ENCODE measurements at places on chromosomes 7 and 10. TPM values are rescaled to one million over a fixed set of nuclear protein-coding genes. Genes with fewer than 3 reads are reported as not detected.

GRCh38 chr7:127718340-127718679 lies 66.3 kb downstream of the SND1 start:
- H3K27me3 ChIP-seq = no peaks in the 10 kb centered on the region
- no peak overlapping the region for H3K27ac ChIP-seq
- H3K4me1 ChIP-seq = peaks cover 39% of the 10 kb centered on the region
- no peak for DNase-seq

HMX3 gene
- total RNA-seq = not detected

DNA sequence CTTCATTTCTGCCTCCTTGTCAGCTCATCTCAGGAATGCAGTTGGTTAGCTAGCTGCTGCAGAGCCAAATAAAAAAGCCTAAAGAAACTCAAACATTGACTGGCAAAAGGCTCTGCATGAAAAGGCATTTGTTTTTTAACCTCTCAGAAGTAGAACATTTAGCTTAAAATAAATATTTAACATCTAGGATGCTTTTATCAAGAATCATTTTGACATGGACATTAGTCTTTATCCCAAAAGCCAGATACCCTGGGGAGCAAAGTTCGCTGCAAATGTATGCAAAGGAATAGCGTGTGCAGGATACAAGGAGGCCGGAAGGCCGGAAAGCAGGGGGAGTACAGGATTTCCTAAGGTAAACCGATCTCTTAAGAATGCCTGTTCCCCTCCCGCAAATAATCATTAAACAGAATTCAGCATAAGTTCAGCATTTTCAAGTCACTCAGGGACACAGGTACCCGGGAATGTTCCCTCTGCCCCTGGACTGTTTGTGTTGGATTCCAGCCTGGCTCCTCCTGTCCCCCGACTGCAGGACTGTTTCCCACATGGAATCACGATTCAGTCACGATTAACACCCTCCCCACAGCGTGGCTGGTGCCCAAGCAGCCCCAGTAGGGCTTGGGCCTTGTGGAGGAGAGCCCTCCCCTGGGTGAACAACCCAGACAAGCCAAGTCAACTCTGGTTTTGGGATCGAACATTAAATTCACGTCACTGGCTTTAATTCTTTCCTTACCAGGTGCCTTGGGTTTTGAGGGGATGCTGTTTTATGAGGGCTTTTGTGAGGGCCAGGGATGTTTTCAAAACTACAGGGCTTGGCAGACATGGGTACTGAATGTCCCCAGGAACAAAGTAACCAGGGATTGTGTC lies 97.8 kb downstream of the HIPK2 start:
- peak overlapping the region; percentile 85 for H3K27ac ChIP-seq
- DNase-seq = no peak
- H3K4me3 ChIP-seq = no peak overlapping the region
- peaks cover 70% of the 10 kb centered on the region for H3K4me1 ChIP-seq
- H3K27me3 ChIP-seq = no peaks in the 10 kb centered on the region

DNA sequence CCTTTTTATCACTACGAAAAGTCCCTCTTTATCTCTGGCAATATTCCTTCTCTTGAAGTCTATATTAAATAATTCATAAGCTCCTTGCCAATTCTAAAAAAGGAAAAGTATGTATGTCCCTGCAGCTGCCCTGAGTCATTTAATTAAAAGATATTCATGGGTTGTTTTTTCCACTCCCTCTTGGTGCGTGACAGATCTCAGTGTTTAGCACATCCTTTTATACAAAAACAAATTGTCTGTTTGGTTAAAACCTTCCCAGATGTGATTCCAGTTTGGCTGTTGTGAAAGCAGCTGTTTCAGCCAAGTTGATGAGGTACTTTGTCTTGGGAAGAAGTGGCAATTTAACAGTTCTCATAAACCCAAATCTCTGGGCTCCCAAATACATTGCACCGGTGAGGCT lies 33.8 kb upstream of the PRLHR start:
- no peak overlapping the region for H3K4me3 ChIP-seq
- DNase-seq = no peak
- H3K27me3 ChIP-seq = peaks cover 8% of the 10 kb centered on the region
- H3K36me3 ChIP-seq = no peaks in the 10 kb centered on the region

EVX1 gene
- total RNA-seq = not detected

SLC18A3 gene
- not detected for total RNA-seq

DNA sequence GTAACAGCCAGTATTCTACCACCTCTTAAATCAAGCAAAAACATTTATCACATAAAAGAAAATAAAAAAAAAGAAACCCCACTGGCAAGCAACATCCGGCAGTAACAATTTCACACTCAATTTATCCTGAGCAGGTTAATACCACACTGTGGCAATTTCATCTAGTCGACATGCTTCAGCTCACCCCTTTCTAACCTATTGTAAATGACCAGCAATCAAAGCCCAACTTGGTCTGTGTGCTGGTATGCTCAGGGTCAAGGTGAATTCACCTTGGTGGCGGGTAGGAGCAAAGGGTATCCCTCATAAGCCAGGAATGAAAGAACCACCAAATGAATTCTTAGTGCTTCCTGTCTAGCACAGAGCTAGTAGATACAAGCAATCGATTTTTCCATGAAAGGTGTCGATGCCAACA lies 109.1 kb upstream of the AFAP1L2 start:
- peaks cover 2% of the 10 kb centered on the region for H3K27me3 ChIP-seq
- no peak overlapping the region for H3K27ac ChIP-seq
- peaks cover 75% of the 10 kb centered on the region for H3K4me1 ChIP-seq
- DNase-seq = no peak
- no peak overlapping the region for H3K4me3 ChIP-seq

- DNase-seq = no peak
- no peaks in the 10 kb centered on the region for H3K36me3 ChIP-seq
- H3K4me1 ChIP-seq = no peaks in the 10 kb centered on the region
- no peak overlapping the region for H3K4me3 ChIP-seq
These were observed 172.6 kb downstream of the FGFR2 start for GRCh38 chr10:121425623-121426022.

C10orf67 gene
- 0.18 TPM for total RNA-seq

- DNase-seq = no peak
- no peaks in the 10 kb centered on the region for H3K36me3 ChIP-seq
- no peak overlapping the region for H3K4me3 ChIP-seq
- H3K27me3 ChIP-seq = peaks cover 14% of the 10 kb centered on the region
These were observed 104.7 kb downstream of the PARD3 start for GRCh38 chr10:34710391-34710751.

DNA sequence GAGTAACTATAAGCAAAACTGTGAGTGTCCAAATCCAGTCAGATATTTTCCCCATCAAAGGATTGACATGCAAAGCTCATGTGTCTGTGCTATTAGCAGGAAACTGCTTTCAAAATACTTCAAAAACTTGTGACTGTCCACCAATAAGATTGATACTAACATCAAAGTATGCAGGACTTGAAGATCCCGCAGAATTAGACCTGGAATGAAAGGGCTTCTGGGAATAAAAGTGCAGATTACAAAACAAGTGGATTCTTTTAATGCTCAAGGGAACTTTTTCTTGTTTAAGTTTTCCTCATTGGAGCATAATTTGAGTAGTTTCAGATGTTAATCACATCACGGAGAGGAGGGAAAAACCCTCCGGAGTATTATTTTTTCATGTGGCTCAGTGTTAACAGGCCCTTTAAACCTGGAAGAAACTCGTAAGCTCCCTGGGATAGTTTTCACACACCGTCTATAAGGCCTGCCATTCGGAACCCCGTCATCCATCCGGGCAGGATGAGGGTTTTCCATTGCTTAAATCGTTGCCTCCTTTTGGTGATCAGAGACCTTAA lies 33.9 kb upstream of the MKX start:
- no peak for DNase-seq
- peaks cover 18% of the 10 kb centered on the region for H3K27me3 ChIP-seq

DNA sequence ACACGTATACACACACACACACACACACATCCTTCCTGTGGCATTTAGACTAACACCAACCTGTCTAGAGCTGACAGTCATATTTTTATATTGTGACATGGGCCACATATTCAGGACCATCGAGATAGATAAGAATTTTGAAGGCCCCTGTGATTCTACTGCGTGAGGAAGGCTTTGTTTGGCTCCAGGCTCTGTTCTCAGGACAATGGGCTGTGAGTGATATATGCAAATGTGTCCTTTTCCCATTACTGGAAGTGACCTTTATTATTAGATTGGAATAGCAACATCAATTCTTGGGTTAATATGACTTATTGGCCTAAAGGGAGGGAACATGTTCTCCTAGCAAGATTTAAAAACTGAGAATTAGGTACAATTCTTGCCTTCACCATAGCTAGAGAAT lies 156.1 kb downstream of the SPAG6 start:
- no peak for DNase-seq
- no peak overlapping the region for H3K27ac ChIP-seq
- no peak overlapping the region for H3K4me3 ChIP-seq
- no peaks in the 10 kb centered on the region for H3K36me3 ChIP-seq
- peaks cover 7% of the 10 kb centered on the region for H3K4me1 ChIP-seq

DNA sequence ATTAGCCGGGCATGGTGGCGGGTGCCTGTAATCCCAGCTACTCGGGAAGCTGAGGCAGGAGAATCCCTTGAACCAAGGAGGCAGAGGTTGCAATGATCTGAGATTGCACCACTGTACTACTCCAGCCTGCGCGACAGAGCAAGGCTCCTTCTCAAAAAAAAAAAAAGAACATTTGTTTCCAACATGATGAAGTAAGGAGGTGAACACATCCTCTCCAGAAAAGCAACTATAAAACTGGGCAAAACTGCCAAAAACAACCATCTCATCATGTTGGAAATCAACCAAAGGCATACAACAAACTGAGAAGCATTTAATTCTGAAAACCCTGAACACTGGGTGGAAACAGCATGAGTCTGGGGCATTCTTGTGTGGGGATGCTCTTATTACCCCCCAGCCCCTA lies 14.3 kb downstream of the PRTFDC1 start:
- no peak overlapping the region for H3K4me3 ChIP-seq
- no peak overlapping the region for H3K27ac ChIP-seq
- H3K4me1 ChIP-seq = no peaks in the 10 kb centered on the region
- H3K36me3 ChIP-seq = no peaks in the 10 kb centered on the region
- peaks cover 1% of the 10 kb centered on the region for H3K27me3 ChIP-seq

GRCh38 chr10:72044417-72045041 lies 43.8 kb downstream of the SPOCK2 start:
- peaks cover 4% of the 10 kb centered on the region for H3K4me1 ChIP-seq
- no peaks in the 10 kb centered on the region for H3K36me3 ChIP-seq
- H3K27ac ChIP-seq = no peak overlapping the region
- no peak overlapping the region for H3K4me3 ChIP-seq

GRCh38 chr10:124142006-124142739 lies 48.8 kb upstream of the CHST15 start:
- no peaks in the 10 kb centered on the region for H3K36me3 ChIP-seq
- peaks cover 6% of the 10 kb centered on the region for H3K27me3 ChIP-seq
- H3K4me1 ChIP-seq = no peaks in the 10 kb centered on the region
- no peak overlapping the region for H3K4me3 ChIP-seq
- DNase-seq = no peak

GRCh38 chr10:110746254-110746826 lies 102.2 kb downstream of the RBM20 start:
- no peak overlapping the region for H3K4me3 ChIP-seq
- H3K4me1 ChIP-seq = peaks cover 55% of the 10 kb centered on the region
- no peaks in the 10 kb centered on the region for H3K27me3 ChIP-seq
- peaks cover 1% of the 10 kb centered on the region for H3K36me3 ChIP-seq
- peak; percentile 19 for DNase-seq
- H3K27ac ChIP-seq = no peak overlapping the region

DNA sequence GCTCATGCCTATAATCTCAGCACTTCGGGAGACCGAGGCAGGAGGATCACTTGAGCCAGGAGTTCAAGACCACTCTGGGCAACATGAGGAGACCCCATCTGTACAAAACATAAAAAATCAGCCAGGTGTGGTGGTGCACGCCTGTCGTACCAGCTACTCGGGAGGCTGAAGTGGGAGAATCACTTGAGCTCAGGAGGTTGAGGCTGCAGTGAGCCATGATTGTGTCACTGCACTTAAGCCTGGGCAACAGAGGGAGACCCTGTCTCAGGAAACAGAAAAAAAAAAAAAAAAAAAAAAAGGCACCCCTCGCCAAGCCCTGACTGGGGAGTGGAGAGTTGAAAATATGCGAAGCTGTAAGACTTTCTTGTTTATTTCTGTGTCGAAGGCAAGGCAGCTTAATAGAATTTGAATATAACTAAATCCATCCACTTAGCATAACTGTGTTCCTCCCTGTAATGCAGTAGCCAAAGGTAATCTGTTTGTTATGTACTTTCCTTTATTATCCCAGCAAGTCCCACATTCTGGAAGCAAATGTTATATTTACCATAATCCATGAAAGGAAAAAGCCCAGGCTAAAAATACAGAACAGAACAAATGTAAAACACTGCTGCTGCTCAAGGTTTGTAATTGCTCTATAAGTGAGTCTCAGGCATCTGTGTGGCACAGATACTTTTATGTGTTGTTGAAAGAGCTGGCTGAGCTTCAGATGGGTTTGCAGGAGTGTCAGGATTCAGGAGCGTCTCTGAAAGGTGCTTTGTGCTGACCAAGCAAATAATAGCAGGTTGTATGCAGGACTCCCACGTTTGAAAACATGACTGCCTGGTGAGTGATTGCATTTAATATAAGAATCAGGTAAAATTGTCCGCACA lies 127.2 kb downstream of the CELF2 start:
- peak overlapping the region; percentile 98 for H3K27ac ChIP-seq
- H3K36me3 ChIP-seq = peaks cover 2% of the 10 kb centered on the region

GRCh38 chr7:143318661-143319060 lies 2.8 kb downstream of the CLCN1 start:
- H3K27me3 ChIP-seq = peaks cover 7% of the 10 kb centered on the region
- peaks cover 3% of the 10 kb centered on the region for H3K4me1 ChIP-seq
- H3K27ac ChIP-seq = no peak overlapping the region
- no peak overlapping the region for H3K4me3 ChIP-seq

GRCh38 chr10:52777414-52777813 lies 4.8 kb upstream of the MBL2 start:
- no peaks in the 10 kb centered on the region for H3K4me1 ChIP-seq
- H3K27me3 ChIP-seq = no peaks in the 10 kb centered on the region
- DNase-seq = no peak
- H3K27ac ChIP-seq = no peak overlapping the region
- no peaks in the 10 kb centered on the region for H3K36me3 ChIP-seq

FANK1 gene
- not detected for total RNA-seq

NPY gene
- not detected for total RNA-seq

C10orf90 gene
- not detected for total RNA-seq

DNA sequence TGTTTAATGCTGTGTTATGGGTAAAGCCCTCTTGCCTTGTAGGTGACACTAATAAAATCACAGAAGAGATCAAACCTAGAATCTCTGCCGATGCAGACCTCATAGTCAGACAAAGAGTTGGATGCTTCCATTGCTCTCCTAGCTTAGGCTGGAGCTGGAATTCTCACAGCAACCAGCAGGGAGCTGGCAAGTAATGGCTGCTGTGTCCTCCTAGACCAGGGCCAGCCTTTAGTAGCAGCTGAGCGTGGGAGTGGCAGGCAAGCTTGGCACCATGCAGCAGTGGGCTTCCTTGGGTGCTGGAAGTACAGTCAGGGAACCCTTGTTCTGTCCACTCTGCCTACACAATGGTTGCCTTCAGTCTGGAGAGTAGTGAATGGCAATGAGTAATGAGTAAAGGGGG lies 598.3 kb upstream of the GALNT17 start:
- H3K4me3 ChIP-seq = no peak overlapping the region
- no peaks in the 10 kb centered on the region for H3K4me1 ChIP-seq
- H3K27ac ChIP-seq = no peak overlapping the region
- no peaks in the 10 kb centered on the region for H3K36me3 ChIP-seq
- peaks cover 2% of the 10 kb centered on the region for H3K27me3 ChIP-seq

- H3K27me3 ChIP-seq = peaks cover 3% of the 10 kb centered on the region
- H3K36me3 ChIP-seq = no peaks in the 10 kb centered on the region
- H3K27ac ChIP-seq = no peak overlapping the region
- DNase-seq = no peak
- H3K4me3 ChIP-seq = no peak overlapping the region
These were observed 172.7 kb downstream of the PTEN start for GRCh38 chr10:88036126-88036525.
